ENCODE measurements at places on chromosomes 4 and X.

DNA sequence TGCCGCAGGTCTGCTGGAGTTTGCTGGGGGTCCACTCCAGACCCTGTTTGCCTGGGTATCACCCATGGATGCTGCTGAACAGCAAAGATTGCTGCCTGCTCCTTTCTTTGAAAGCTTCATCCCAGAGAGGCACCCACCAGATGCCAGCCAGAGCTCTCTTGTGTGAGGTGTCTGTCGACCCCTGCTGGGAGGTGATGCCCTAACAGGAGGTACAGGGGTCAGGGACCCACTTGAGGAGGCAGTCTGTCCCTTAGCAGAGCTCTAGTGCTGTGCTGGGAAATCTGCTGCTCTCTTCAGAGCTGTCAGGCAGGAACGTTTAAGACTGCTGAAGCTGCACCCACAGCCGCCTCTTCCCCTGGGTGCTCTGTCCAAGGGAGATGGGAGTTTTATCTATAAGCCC lies 162.7 kb downstream of the NAF1 start:
- no peak for DNase-seq

GRCh38 chr4:82124365-82124764 lies 249.4 kb downstream of the HNRNPD start:
- DNase-seq = no peak

- no peak for DNase-seq
Measured at GRCh38 chr4:81606801-81607501, 135.2 kb upstream of the RASGEF1B start.

DNA sequence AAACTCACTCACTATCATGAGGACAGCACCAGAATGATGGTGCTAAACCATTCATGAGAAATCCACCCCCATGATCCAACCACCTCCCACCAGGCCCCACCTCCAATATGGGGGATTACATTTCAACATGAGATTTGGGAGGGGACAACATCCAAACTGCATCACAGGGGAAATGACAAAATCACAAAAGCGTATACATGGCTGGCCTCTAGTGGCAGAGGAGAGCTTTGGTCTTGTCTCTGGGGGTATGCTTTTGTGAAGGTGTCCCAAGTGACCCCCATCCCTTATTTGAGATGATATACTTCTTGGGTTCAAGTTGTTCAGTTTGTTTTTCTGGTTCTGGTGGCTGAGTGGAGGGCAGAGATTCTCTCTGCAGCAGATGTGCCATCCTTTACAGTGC lies 8.5 kb upstream of the SETD7 start:
- DNase-seq = no peak

DNA sequence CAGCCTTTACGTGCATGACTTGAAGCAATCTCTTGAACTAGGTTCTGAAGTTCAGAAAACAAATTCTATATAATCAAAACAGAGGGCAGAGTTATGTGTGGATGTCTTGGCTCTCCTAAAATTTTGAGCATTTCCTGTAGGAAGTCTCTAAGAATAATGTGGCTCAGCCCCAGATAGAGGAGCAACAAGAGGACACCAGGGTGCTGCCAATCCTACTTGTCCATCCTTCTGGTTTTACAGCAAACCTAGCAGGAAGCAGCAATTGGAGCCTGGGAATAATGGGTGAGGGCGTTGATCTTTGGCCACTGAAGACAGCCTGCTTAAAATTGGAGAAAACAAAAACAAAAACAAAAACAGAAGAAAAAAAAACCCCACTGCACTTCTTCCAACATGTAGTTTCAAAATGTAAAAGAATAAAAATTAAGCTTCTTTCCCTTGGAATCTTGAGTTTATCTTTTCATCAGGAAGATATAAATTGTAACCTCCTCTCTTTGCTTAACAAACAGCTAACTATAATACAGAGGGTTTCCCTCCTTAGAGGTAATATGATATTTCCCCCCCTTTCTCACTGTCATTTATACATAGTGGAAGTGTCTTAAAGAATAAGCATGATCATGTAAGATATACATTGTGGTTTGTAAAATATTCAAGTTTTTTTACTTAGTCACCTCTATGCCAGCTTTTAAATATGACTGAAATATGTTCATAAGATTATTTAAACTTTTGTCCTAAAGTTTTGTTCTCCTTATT lies 130.6 kb downstream of the FBXO8 start:
- no peak for DNase-seq

GRCh38 chr4:178137732-178138471 lies 695.7 kb upstream of the AGA start:
- no peak for DNase-seq

GRCh38 chr4:42608551-42608950 lies 48.4 kb downstream of the ATP8A1 start:
- DNase-seq = no peak

DNA sequence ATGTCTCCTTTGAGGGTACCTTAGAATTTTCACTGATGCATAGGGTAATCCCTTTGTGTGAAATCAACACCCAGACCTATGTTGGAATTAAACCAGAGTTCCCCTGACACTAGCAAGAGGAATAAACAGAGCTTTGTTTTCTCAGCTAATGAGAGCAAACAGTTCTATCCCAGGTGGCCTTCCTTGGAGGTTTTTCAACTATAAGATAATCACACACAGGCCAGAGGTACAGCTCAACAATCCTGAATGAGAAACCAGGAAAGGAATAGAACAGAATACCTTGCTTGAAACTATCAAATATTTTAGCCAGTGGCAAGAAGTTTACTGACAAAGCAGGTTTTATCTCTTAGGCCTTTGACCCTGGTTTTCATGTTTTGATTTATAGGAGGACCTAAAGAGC lies 100.2 kb downstream of the OTC start:
- DNase-seq = no peak

GRCh38 chr4:122476126-122476525 lies 19.6 kb upstream of the IL2 start:
- DNase-seq = no peak

DNA sequence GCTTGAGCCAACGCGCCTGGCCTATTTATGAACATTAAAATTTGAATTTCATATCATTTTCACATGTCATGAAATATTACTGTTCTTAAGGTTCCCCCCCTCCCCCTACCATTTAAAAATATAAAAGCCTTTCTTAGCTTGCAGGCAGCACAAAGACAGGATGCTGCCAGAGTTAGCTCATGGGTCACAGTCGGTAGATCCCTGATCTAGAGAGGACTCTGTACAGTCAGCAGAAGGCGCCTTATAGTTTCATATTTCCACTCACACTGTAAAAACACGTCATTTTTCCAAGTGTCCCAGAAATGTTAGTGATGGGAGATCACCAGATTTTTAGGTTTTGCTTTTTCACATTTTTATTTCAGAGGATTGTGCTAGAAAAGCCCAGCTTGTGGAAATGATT lies 12.2 kb downstream of the NOCT start:
- DNase-seq = no peak

DNA sequence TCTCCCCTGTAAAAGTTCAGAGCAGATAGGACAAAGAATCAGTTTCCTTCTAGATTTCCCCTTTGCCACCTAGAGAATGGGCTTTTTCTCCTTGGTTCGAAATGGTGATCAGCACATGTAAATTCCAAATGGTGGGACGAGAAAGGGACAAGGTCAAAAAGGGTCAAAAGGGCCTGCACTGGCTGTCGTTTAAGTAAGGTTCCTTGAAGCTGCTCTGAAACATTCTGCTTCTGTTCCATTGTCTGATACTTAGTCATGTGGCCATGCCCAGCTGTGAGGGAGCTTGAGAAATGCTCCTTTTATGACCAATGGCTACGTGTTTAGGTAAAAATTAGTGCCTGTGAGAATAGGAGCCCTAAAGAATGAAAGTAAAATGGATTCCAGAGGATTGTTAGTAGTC lies 165.9 kb upstream of the CENPE start:
- no peak for DNase-seq
